ENCODE measurements at places on chromosomes 13 and 19.
A peak's percentile ranks its signal among the peaks of the same experiment; 100 is the strongest.

DNA sequence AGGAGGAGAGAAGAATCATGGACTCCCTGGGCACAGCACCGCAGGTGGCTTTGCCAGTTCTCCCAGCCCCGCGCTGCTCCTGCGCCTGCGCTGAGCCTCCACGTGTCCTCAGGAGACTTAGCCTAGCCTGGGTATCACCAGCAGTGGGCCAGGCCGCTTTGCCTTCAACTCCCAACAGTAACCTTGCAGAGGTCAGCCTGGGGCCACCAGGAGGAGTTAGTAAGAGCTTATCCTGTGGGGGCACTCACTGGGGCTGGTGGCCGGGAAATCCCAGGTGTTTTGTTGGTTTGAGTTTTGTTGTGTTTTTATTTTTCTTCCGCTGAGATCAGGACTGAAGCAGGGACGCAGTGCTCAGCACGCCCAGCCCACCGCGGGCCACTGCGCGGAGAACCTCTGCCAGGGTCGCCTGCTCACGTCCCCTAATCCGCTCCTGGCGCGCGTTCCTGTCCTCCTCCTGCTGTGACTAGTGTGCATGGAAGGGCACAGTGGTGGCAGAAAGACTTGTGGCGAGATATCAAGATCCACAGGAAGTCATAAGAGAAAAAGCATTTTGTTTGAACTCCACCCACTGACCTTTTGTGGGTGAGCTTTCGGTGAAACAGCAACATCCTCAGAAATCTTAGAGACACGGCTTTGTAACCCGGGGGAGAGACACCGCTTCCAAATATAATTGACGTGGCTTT is 207.4 kb upstream of the RFC3 start:
- no peak for DNase-seq

DNA sequence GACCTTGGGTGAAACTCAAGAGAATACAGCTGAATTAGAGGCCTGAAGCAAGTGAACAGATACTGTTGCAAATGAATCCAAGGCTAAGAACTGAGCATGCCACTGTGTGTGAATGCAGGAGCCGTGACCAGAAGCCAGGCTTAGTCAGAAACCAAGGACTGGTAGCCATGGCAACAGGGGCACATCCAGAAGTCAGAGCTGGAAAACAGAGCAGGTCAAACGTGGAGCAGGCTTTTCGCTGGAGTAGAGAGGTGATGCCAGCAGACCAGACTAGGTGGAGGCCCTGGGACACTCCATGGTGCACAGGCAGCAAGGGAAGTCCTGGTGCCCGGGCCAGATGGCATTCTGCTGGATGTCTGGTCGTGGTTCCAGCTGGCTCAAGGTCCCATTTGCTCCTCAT is 564.1 kb downstream of the PCDH9 start:
- peak; percentile 10 for DNase-seq

- no peak for DNase-seq
These were observed 12.2 kb downstream of the RHPN2 start for GRCh38 chr19:33052352-33052972.

GRCh38 chr13:92807353-92807752 is 419.3 kb upstream of the GPC6 start:
- DNase-seq = no peak

- DNase-seq = no peak
These were observed 507 bp downstream of the ALG5 start for GRCh38 chr13:36998624-36999041.

DNA sequence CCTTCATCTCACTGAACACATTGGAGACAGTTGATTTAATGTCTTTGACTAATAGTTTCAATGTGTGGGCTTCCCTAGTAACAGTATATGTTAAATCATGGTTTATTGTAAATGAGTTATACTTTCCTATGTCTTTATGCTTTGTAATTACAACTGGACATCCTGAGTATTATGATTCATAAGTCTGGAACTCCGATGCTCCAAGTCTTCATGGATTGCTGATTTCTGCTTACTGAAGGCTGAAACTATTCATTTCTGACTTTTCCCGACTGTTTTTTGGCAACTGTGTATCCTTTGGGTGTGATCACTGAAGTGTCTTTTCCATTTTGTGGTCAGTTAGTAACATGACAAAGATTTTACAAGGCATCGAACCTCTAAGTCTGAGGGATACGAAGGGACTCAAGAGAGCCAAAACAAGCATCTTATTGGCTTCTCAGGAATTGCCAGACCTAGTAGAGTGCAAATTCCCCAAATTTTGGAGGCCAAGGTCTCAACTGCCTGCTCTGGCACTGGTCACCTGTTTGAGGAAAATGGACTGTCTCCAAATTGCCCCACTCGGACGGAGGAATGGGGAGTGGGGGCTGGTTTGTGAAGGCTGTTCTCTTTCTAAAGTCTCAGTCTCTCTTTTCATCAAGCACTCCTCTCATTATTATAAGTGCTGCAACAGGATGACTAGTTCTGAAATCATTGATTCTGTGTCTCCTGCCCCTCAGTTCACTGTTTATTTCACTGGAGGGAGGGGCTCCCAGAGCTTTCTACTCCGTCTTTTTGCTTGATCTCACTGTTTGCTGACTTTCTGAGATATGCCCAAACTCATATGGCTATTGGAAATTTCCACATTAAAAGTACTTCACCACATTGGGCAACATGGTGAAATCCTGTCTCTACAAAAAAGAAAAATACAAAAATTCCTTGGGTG is 20.2 kb upstream of the CD70 start:
- DNase-seq = no peak

DNA sequence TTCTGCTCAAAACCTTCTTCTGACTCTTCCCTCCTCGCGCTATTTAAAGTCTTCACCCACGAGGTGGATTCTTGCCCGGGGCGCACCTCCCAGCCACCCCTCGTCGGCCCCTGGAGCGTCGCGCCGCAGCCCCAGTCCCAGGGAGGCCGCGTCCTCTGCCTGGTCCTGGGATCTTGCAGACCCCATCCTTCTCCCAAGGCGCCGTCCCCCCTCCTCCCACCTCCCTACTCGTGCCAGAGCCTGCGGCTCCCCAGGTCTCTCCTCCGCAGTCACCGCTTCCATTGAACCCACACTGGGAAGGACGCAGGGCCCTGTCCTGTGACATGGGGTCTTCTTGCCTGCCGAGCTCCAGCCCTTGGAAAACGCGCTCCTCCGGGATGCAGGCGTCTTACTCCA is 486 bp downstream of the ZNF808 start:
- DNase-seq = no peak

GRCh38 chr19:29533578-29534544 is 8.1 kb downstream of the VSTM2B start:
- DNase-seq = no peak

GRCh38 chr13:85900521-85900920 is 101.3 kb upstream of the SLITRK6 start:
- no peak for DNase-seq

DNA sequence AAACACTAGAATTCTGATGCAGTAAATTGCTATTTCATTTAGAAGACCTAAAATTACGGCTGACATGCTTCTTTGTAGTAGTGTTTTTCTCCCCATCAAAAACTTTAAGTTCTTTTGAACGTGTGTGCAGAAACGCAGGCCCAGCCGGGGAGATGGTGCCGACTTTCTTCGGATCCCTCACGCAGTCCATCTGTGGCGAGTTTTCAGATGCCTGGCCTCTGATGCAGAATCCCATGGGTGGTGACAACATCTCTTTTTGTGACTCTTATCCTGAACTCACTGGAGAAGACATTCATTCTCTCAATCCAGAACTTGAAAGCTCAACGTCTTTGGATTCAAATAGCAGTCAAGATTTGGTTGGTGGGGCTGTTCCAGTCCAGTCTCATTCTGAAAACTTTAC is 98.3 kb downstream of the TNFRSF19 start:
- DNase-seq = no peak

GRCh38 chr19:43784981-43785808 is 4.4 kb upstream of the KCNN4 start:
- DNase-seq = peak; percentile 30

DNA sequence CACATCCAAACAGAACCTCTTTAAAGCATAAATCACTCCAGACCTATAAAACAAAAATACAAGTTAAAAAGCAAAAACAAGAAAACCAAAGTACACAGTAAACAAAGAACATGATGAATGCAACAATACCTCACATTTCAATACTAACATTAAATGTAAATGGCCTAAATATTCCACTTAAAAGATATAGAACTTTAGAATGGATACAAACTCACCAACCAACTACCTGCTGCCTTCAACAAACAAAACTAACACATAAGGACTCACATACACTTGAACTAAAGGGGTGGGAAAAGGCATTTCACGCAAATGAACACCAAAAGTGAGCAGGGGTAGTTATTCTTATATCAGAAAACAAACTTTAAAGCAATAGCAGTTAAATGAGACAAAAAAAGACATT is 44.9 kb upstream of the PABPC3 start:
- DNase-seq = no peak

GRCh38 chr19:5253406-5254110 is 87.1 kb downstream of the PTPRS start:
- no peak for DNase-seq

DNA sequence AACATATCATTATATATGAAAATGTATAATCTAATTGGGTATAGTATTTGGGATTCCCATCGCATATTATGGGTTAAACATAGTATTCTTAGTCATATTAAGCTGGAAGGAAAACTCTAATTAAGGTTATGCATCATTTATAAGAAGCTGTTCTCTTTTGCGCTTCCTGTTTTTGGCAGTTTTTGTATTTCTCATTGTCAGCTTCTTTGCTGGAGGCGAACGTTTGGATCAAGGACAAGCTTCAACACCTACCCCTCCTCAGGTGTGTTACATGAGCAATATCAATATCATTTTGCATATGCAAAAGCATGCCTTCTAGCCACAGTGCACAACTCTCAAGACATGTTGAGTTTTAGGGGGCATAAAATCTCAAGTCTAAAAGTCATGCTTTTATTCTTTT is 439.8 kb downstream of the TDRD3 start:
- no peak for DNase-seq

DNA sequence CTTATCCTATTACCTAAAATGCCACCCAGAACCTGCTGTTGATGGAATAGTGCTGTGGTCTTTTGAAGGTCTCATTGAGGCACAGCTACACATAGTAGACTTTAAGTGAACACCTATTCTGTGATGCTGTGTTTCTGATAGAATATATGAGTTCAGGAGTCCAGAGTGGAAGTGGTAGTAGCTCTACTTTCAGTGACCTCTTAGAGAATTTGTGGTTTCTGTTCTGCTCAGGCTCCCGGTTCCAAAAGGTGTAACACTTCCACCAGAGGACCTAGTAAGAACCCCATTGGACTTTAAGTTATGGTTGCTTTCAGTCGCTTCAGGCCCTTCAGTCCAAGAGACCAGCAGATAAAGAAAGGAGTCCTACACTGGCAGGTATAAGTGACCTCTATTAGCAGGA is 11.4 kb upstream of the MYCBP2 start:
- DNase-seq = no peak

GRCh38 chr13:99334221-99334620 is 27.0 kb upstream of the GPR183 start:
- DNase-seq = no peak

DNA sequence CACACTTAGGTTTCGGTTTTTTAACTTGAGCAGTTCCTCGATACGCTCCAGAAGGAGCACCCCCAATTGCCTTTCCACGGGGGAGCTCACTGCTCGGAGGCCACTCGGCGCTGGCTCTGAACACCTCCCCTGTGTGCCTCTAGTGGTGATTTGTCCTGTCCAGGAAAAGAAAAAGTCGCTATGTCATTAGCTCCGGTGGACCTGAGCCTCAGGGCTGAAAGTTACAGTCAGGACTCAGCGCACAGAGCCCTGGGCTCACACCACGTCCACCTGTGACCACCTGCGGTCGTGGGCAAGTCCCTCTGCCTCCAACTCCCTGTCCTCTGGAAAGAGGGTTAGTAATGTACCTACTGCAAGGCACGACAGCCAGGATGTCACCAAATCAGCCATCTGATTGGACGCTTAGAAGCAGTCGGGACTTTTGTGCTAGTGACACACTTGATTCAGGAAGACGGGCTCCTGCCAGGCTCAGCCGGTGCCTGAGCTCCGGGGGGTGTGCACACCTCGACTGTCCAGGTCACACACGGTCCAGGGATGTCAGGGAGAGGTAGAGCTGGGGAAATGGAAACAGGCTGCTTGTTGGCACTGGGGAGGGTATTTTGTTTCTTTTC is 3.9 kb upstream of the TMPRSS9 start:
- DNase-seq = no peak

GRCh38 chr13:33624740-33625139 is 193.2 kb upstream of the RFC3 start:
- no peak for DNase-seq

DNA sequence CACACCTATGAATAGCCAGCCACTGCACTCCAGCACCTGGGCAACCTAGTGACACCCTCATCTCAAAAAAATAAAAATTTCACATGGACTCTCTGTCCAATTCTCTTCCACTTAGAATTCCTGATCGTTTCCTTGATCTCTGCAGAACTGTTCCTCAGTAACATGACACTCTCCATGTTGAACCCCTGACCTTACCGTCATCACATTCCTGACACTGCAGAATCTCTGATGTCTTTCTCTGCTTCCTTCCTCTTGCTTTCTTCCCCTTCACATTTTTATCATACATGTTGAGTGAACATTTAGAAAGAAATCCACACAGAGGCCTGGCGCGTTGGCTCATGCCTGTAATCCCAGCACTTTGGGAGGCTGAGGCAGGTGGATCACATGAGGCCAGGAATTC is 15.0 kb downstream of the ZNF114 start:
- DNase-seq = no peak

- no peak for DNase-seq
These were observed 268.9 kb downstream of the IRS2 start for GRCh38 chr13:109517517-109517916.

- DNase-seq = no peak
These were observed 174.2 kb downstream of the RBM26 start for GRCh38 chr13:79231887-79232286.

GRCh38 chr13:20209948-20210347 is 17.2 kb upstream of the GJB2 start:
- DNase-seq = no peak

- no peak for DNase-seq
These were observed 1148.2 kb upstream of the PCDH9 start for GRCh38 chr13:68378294-68378693.

DNA sequence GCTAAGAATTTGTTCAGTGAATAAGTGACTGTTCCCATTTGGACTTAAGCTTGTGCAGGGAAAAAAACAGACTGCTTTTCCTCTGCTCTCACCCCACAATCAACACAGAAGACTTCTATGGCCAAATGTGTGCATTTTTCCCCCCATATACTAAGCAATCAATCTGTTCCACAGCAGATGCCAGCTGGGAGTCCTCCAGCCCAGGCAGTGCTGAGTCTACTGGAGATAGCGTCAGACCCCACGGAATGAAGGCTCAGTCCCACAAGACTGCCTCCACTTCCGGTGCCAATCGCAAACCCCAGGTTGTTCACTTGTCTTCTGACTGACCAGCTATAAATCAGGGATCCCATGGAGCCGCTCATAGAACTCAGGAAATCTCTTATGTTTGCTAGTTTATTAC is 69.5 kb upstream of the ANKRD10 start:
- no peak for DNase-seq

Measured in NCI-H187 treated with DMSO at 0.1 percent for 48 hours (cell line).